ENCODE measurements at places on chromosomes 2 and 18. TPM values are rescaled to one million over a fixed set of nuclear protein-coding genes. Genes with fewer than 3 reads are reported as not detected.
A peak's percentile ranks its signal among the peaks of the same experiment; 100 is the strongest.

DNA sequence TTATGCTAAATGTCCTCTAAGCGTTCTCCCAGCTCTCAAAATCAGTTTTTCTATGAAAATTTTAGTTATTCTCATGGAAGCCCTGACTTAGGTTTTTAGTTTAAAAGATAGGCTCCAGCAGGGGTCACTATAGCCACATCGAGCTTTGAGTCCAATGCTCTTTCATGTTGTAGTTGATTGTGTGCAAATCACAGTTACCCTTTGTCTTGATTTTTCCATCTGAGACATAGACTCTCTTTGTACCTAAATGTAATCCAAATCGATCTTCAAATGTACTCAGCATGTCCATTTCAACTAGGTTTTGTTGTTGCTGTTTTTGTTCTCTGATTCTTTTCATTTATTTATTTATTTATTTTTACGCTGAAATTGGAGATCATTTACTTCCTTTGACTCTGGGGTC, 26.4 kb upstream of the MSTN start:
- DNase-seq, result peak; percentile 84
- no peaks in the 10 kb centered on the region for H3K36me3 ChIP-seq
- H3K4me1 ChIP-seq, result no peaks in the 10 kb centered on the region
- H3K27ac ChIP-seq, result no peak overlapping the region
- H3K4me3 ChIP-seq, result no peak overlapping the region

GRCh38 chr2:26562811-26563645, 78.1 kb downstream of the CIB4 start:
- no peaks in the 10 kb centered on the region for H3K36me3 ChIP-seq
- no peak for DNase-seq
- no peaks in the 10 kb centered on the region for H3K4me1 ChIP-seq
- no peak overlapping the region for H3K4me3 ChIP-seq
- peaks cover 24% of the 10 kb centered on the region for H3K27me3 ChIP-seq
- H3K27ac ChIP-seq, result no peak overlapping the region

KATNAL2 gene
- total RNA-seq, result 4.4 TPM

TUBB8B gene
- total RNA-seq, result not detected

GAD1 gene
- total RNA-seq, result 0.50 TPM
